ENCODE measurements at places on chromosomes 12 and 14.

DNA sequence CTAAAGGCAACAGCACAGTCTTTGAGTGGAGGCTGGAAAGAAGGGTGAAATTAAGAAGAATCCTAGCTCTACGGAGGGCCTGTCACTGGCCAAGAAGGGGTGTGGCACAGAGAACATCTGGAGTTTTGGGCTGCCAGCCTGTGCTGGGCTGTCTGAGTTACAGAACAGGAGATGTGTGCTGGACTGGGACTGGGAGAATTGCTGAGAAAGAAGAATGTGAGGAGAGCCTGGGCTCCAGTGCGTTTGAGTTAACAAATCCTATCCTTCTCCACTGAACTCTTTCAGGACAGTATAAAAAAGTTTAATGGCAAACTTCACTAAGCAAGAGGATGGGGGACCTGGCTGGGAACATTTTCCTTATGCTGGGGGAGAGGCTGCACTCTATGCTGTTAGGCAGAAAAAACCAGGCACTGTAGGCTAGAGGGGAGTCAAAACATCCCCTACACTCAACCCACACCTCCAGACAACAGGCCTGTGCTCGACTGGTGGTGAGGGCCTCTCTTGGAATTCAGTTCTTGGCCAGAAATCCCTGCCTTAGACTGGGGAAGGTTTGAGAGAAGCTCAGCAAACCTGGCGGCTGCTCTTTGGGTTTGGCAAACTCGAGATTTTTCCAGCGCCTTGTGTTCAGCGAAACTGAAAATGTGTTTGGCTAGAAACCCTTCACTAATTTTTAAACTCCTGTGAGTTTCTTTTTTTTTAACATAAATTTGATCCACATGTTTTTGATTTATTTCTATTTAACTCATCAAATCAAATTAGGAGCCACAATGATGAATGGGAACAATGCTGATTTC, 217.3 kb downstream of the MON2 start:
- H3K27ac ChIP-seq = no peak overlapping the region
- no peaks in the 10 kb centered on the region for H3K36me3 ChIP-seq
- no peak overlapping the region for H3K4me3 ChIP-seq
- DNase-seq = no peak
- H3K4me1 ChIP-seq = no peaks in the 10 kb centered on the region

DNA sequence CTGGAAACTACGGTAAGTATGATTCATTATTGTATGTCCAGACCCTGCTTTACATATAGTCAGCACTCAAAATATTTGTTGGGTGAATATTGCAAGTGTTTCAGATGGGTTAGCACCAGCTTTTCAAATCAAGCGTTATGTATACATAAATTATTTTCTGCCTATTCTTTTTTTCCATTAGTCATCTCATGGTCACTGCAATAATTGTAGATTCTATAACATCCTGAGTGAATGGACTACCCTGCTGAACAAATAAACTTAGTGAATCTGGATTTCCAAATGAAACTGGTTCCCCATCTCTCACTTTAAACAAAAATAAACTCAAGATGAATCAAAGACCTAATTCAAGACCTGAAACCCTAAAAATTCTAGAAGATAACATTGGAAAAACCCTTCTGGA, 152.3 kb downstream of the DIO2 start:
- H3K36me3 ChIP-seq = no peaks in the 10 kb centered on the region
- H3K4me1 ChIP-seq = no peaks in the 10 kb centered on the region
- no peak for DNase-seq
- H3K27me3 ChIP-seq = no peaks in the 10 kb centered on the region

DNA sequence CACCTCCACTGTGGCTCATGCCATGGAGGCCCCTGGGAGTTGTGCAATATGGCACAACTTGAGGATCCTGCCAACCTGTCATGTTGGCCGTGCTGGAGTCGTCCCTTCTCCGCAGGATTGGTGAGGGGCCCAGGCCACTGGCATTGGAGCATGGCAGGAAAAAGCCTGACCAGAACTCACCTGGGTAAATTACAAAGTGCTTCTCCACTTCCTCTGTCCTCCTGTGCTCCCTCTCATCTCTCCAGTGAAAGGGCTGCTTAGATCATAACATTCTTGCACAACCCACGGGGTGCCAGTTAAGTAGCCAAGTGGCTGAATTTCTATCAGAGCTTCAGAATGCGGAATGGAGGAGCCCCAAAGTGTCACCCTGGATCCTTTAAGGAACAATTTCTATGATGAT, 381.0 kb downstream of the DPF3 start:
- H3K36me3 ChIP-seq = peaks cover 6% of the 10 kb centered on the region
- H3K27me3 ChIP-seq = no peaks in the 10 kb centered on the region
- no peak overlapping the region for H3K27ac ChIP-seq
- no peak overlapping the region for H3K4me3 ChIP-seq

GRCh38 chr12:120725151-120725658, 421 bp upstream of the ACADS start:
- H3K4me1 ChIP-seq = peaks cover 25% of the 10 kb centered on the region
- peaks cover 33% of the 10 kb centered on the region for H3K36me3 ChIP-seq
- peak overlapping the region; percentile 94 for H3K4me3 ChIP-seq
- H3K27me3 ChIP-seq = no peaks in the 10 kb centered on the region

- DNase-seq = no peak
- H3K4me3 ChIP-seq = no peak overlapping the region
- H3K4me1 ChIP-seq = no peaks in the 10 kb centered on the region
- H3K27me3 ChIP-seq = no peaks in the 10 kb centered on the region
These were observed 195.5 kb downstream of the PAX9 start for GRCh38 chr14:36857136-36857535.

Data from activated T-helper 1 cell treated with anti-CD3 and anti-CD28 coated beads, Interleukin-12 subunit alpha, Interleukin-12 subunit beta, Interleukin-2, Interleukin-4 antibody, amounts not matched to agents 30 ng/mL and 10 ng/mL and 1 ng/mL, durations not matched to agents 14 hours and 24 hours and 36 hours (primary cell).